Muscle of arm (tissue), 14 donors: ENCODE measurements at places on chromosomes 7 and 10. TPM values are rescaled to one million over a fixed set of nuclear protein-coding genes. Genes with fewer than 3 reads are reported as not detected.

Gene ATOH7
- polyA plus RNA-seq: 0.13 TPM

Gene SPDYE9
- 0.44 TPM for polyA plus RNA-seq

Gene SP8
- not detected for polyA plus RNA-seq

Gene NPM3
- polyA plus RNA-seq: 54.6 TPM

Gene HYAL4
- polyA plus RNA-seq: not detected

DNA sequence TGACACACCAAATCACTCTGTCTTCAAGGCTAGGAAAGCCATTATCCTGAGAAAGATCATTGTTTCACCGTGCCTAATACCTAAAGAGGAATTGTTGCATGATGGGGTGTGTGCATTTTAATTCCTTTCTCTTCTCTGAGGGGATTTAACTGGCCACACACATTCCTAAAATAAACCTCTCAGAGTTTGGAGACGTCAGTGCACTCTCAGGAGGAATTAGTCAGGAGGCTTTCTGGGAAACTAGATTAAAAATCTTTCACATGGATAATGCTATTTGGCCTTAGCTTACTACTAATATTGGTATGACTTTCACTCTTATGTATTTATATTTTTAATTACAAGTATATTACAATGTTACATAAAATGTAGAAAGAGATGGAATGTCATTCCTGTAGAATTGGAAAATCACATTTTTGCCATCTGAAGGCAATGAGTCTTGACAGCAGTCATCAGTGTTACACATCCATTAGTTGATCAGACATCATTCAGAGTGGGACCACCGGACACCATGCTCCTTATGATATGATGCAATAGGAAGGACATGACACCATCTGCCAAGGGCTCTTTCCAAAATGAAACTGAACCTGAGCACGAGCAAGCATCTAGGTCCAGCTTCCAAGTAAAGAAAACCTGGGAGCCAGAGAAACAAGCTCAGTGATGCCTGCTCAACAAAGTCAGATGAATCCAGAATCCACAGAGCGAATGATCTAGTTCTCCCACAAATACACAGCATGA is 43.1 kb upstream of the TMEM273 start:
- DNase-seq: no peak

- DNase-seq: no peak
Observed at GRCh38 chr10:76341740-76342139, 910.3 kb downstream of the LRMDA start.

DNA sequence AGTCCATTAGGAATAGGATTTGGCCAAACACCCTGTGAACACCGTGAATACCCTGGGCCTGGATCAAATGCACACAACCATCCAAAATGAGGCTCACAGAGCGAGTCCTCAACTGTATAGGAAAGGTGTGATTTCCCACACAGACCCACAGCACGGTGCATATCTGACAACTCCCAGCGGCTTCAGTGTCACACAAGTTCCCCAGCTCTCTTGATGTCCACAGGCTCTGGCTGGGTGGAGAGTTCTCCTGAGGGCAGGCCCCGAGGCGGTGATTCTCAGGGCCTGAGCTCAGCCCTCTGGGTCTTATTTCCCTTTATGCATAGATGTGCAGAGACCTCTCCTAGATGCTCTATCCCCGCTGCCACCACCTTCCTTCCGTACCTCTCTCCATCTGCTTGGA is 64.1 kb downstream of the SH3PXD2A start:
- no peak for DNase-seq

DNA sequence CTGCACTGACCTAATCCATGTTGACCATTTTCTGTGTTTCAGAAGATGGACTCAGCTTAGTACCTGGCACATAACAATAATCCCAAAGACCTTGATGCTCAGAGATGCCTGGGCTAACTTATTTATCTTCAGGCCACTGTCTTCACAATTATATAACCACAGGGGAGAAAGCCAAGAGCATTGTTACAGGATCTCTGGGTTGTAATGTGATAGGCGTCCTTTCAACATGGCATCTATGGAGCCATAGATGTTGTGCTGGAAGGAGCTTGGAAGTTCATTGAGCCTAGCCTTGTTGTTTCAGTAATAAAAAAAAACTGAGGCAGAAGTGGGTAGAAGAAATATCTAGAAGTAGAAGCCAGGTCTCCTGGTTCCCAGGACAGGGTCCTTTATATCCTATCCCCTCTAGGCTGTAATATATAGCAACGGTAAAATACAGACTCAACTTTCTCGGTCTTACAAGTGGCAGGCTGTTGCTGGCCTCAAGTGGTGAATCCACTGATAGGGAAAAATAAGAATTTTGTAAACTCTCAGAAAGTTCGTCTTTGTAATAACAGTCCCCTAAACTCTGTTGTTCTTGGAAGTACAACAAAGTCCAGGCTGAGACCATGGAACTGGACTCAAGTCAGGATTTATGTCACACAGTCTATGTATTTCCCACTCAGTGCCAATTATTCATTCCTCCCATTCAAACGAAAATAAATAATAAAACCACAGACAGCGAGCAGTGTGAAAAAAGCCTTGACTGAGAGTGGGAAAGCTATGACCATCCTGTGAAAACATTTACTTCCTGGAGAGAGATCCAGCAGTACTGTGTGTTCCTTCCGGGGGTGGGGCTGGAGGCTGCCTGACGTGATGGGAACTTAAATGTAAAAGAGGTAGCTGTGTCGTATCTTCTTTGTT is 277.6 kb downstream of the REEP3 start:
- DNase-seq: peak; percentile 65

DNA sequence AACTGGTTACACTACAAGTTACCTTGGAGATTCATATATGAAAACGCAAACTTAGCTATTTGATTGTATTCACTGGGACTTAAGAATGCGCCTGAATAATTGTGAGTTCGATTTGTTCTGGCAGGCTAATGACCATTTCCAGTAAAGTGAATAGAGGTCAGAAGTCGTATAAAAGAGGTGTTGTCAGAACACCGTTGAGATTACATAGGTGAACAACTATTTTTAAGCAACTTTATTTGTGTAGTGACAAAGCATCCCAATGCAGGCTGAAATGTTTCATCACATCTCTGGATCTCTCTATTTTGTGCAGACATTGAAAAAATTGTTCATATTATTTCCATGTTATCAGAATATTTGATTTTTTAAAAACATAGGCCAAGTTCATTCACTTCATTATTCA is 9.3 kb downstream of the STEAP1 start:
- no peak for DNase-seq

DNA sequence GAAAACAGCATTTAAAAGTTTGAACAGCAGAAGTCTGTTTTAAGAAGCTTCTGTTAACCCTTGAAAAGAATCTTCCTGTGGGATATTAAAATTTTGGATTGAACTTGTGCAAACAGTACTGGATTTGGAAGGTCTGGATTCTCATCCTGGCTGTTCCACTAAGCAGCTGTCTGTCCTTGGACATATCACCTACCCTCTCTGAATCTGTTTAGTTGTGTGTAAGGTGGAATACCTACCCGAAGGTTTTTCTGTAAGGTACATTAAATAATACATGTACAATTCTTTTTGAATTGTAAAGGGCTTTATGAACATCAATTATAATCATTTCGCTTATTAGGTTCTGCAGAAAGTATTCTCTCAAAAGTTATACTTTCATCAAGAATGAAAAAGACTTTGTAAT is 2.2 kb downstream of the PDCD4 start:
- DNase-seq: no peak

- no peak for DNase-seq
Observed at GRCh38 chr7:54180796-54181195, 361.4 kb upstream of the VSTM2A start.

- DNase-seq: no peak
Observed at GRCh38 chr10:124670849-124671248, 73.3 kb downstream of the FAM53B start.

GRCh38 chr7:19368491-19368925 is 223.3 kb upstream of the FERD3L start:
- DNase-seq: peak; percentile 20

- no peak for DNase-seq
Observed at GRCh38 chr7:46530081-46530750, 609.1 kb upstream of the IGFBP3 start.

DNA sequence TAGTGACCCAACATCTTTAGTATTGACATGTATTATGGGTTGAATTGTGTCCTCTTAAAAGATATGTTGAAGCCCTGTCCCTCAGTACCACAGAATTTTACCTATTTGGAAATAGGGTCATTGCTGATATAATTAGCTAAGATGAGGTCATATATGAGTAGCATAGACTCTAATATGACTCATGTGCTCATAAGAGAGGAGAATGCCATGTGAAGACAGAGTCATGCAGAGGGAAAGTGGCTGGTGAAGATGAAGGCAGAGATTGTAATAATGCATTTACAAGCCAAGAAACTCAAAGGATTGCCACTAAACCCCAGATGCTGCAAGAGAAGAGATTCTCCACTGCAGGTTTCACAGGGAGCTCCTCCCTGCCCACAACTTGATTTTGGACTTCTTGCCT is 496.4 kb downstream of the KIF20B start:
- no peak for DNase-seq

DNA sequence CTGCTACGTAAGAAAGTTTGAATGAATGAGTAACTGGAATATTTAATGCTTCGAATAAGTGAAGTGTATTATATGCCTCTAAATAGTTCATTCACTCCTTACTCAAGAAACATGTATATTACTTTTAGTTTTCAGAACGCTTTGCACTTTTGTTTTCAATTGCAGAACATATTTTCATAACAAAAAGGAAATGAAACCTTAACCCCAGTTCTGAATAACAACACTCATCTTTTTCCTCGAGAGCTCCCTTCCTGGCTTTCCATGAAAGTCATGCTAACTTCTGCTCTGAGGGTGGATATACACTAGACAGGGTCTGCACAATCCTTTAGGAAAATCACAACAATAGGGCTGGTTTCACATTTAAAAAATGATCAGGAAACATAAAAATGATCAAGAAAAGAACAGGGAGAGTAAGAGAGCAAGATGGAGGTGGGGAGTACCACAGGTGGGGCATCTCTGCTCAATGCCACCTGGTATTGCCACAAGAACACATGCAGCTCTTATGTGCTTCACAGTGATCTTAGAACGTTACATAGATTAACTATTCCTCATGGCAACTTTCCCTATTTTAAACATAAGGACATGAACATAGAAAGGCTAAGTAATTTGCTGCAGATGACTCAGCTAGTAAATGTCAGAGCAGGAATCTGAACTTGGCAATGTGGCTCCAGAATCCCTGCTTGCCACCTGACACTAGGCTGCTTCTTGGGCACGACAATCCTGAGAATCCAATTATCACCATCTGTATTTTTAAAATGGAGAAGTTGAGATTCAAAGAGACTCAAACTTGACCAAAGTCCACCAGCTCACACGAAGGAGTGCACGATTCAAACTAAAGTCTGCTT is 219.5 kb upstream of the AOAH start:
- DNase-seq: no peak

- DNase-seq: no peak
Observed at GRCh38 chr10:74652664-74653063, 173.7 kb upstream of the KAT6B start.

DNA sequence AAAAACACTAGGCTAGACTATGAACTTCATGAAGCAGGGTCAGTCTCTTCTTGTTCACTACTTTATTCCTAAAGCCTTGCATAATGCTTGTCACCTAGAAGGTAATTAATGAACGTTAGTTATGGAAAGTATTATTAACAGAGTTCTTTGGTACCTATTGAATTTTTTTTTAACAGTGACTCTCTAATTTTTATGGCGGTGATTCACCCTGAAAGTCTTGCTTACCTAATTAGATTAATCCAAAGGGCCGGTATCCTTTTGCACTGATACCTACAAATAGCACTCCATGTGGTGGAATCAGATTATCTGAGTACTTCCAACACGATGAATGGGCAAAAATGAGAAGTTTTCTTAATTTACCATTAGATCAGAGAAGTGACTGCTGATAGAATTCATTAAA is 31.7 kb downstream of the STAM start:
- DNase-seq: no peak

- no peak for DNase-seq
Observed at GRCh38 chr7:145193951-145194350, 358.1 kb upstream of the TPK1 start.
